ENCODE measurements at places on chromosomes 3 and 15.
A peak's percentile ranks its signal among the peaks of the same experiment; 100 is the strongest.

DNA sequence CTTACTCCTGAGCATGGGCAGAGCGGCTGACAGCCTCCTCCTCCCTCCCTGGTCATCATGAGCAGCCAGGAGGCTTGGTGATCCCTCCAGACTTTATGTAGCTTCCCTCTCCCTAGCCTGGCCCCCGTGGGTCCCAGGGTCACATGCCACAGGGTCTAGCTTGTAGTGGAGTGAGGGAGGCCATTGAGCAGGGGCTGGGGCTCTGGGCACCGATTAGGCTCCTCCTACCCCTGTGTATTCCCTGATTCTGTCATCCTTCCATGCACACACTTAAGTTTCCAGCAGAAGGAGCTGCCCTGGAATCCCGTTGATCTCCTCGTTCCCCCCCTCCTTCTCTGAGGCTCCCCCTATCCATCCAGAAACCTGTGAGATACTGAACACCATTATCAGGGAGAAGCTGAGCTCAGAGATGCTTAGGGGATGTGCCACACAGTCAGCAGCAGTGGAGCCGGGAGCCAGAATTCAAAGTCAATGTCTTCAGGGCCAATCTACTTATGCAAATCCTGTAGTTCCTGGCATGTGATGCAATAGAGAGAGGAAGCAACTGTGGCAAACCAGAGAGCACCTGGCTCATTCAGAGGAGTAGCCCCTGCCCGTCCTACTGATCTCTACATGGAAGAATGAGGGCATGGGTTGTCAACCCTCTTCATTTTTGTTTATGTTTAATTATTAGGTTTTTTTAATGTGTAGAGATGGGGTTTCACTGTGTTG, 17.2 kb downstream of the CCDC33 start:
- DNase-seq: no peak

GRCh38 chr3:13420831-13421765, 976 bp upstream of the NUP210 start:
- peak; percentile 40 for DNase-seq

DNA sequence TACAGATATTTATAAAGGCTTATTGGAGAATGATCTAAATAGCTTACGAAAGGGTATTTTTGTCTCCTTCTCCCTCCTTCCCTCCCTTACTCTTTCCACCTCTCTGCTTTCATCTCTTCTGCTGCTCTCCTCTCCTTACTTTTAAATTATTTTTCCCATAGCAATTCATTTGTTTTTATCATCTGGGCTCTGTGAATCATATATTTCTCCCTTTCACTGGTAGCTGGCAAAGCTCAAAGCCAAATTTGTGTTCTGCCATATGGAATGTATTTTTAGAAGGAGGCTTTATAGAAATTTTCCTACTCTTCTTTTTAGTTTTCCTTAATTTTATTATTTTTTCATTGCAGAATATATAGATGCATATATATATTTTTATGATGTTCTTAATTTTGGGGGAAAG, 385.8 kb downstream of the C3orf38 start:
- no peak for DNase-seq

- no peak for DNase-seq
Measured at GRCh38 chr15:37771465-37771864, 163.0 kb upstream of the TMCO5A start.

GRCh38 chr3:143677430-143677829, 170.8 kb downstream of the SLC9A9 start:
- DNase-seq: no peak

DNA sequence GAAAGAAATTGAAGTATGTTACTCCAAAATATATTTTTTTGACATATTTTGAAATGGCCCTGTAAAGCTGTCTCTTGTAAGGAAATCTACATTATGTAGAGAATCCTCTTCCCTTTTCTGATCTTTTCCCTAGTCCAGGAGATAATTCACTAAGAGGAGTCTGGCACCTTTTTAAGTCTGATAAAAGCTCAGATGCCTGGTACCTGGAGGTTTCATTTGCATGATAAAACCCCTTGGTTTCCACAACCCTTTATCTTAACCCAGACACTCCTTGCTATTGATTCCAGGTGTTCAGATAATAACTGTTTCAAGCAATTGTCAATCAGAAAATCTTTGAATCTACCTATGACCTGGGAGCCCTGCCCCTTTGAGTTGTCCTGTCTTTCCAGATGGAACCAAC, 26.5 kb downstream of the FGF12 start:
- DNase-seq: no peak

GRCh38 chr3:73786321-73786807, 161.6 kb upstream of the PDZRN3 start:
- no peak for DNase-seq

- no peak for DNase-seq
Measured at GRCh38 chr3:183634707-183635106, 716 bp upstream of the KLHL24 start.

- no peak for DNase-seq
Measured at GRCh38 chr3:101842245-101842934, 6.9 kb upstream of the NFKBIZ start.

DNA sequence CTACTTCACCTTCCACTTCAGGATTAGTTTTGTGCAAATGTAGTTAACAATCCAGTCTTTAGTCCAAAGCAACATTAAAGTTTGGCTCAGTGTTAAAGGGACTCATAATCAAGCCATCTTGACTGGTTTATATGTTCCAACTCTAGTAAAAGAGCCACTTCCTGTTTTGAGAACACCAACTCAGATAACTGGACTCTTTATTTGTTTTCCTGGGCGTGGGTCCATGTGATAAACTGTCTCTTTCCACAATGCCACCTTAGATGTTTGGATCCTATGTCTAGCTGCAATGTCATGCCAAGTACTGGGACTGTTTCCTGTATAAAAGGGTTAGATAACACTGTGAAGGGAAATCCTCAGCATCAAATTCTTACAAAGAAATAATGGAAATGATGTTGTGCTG, 545.0 kb downstream of the PYDC2 start:
- DNase-seq: no peak

DNA sequence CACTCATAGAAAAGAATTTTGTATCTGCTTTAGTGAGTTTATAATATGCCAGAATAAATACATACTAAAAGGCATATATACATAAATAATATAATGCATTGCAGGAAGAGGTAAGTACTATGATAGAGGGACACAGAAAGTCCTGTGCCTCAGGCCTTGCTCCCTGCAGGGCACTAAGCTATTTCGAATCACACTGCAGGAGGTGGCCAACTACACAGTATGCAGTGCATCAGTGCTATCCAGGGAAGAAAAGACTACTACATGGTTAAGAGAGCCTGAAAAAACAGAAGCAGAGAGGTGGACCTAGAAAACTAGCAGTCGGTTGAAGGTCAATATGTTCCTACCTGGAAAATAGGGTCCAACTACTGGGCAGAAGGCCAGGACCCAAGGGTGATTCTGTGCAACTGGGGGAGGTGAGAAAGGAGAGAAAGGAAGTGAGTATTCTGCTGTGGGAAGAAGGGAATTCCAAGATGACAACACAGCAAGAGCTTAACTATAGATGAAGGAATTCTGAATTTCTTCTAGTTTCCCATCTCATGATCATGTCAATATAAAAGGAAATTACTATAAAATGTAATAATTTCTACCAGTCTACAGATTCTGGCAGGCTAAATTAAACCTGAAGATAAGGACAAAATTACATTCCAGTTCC, 218.0 kb downstream of the ZBTB20 start:
- no peak for DNase-seq

GRCh38 chr3:137815251-137815650, 51.1 kb downstream of the SOX14 start:
- no peak for DNase-seq

DNA sequence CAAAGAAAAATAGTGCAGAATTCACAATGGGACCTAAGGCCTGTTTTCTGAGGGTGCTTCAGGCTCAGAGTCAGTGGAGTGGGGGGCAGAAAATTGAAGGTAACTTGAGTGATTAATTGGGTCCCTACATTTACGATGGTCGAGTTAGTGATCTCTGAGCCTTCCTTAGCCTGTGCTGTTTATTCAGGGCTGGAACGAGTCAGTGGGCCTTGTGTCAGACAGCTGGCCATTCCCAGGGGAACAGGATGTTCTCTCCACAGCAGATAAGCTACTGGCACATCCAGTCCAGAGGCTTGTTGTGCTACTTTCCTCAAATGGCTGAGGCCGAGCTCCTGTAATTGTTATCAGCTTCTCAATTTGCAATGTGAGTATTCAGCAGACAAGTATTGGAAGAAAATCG, 29.2 kb upstream of the CNTN3 start:
- DNase-seq: no peak

GRCh38 chr15:63089260-63090043, 32.2 kb upstream of the LACTB start:
- no peak for DNase-seq

- DNase-seq: no peak
Measured at GRCh38 chr3:31232055-31233025, 300.4 kb upstream of the STT3B start.

DNA sequence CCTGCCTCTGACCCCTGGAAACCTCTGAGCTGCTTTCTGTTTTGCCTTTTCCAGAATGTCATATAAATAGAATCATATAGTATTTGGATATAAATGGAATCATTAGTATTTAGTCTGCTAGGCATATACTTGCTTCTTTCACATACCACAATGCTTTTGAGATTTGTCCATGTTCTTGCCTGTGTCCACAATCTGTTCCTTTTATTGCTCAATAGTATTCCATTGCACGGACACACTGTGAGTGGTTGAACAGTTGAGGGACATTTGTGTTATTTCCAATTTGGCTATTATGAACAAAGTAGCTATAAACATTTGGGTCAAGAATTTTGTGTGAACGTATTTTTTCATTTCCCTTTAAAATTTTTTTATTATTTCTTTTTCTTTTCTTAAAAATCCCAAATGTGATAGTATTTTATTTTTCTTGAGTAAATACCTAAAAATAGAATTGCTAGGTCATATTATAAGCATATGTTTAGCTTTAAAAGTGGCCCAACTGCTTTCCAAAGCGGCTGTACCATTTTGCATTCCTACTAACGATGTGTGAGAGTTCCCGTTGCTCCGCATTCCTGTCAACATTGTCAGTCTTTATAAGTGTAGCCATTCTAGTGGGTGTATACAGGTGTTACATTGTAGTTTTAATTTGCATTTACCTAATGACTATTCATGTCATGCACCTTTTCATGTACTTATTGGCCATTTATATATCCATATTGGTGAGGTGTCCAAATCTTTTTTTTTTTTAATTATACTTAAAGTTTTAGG, 26.5 kb downstream of the WDR53 start:
- DNase-seq: no peak

- no peak for DNase-seq
Measured at GRCh38 chr15:84804005-84804900, 12.9 kb upstream of the ALPK3 start.

DNA sequence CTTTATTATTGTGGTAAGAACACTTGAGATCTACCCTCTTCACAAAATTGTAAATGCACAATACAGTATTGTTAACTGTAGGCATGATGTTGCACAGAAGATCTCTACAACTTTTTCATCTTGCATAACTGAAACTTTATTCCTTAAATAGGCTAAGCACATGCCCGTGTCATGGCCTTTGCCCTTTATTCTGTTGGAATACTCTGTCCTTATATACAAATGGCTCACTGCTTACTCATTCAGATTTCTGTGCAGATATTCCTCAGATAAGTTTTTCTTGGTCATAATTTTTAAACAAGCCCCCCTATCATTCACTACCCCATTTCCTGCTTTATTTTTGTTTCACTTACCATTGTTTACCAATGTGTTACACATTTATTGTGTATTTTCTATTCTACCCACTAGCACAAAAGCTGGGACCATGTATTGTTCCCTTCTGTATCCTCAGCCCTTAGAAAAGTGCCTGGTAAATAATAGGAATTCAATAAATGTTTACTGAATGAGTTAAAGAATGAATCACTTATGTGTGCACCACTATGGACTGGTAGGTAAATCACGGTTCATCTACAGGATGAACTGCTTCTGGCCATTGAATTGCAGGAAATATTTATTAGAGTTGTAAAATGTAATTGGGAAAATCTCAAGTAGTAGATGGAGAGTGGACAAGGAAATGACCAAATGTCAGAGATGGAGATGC, 151.0 kb downstream of the CPNE4 start:
- no peak for DNase-seq

- no peak for DNase-seq
Measured at GRCh38 chr3:52381623-52382022, 63.3 kb downstream of the SEMA3G start.

DNA sequence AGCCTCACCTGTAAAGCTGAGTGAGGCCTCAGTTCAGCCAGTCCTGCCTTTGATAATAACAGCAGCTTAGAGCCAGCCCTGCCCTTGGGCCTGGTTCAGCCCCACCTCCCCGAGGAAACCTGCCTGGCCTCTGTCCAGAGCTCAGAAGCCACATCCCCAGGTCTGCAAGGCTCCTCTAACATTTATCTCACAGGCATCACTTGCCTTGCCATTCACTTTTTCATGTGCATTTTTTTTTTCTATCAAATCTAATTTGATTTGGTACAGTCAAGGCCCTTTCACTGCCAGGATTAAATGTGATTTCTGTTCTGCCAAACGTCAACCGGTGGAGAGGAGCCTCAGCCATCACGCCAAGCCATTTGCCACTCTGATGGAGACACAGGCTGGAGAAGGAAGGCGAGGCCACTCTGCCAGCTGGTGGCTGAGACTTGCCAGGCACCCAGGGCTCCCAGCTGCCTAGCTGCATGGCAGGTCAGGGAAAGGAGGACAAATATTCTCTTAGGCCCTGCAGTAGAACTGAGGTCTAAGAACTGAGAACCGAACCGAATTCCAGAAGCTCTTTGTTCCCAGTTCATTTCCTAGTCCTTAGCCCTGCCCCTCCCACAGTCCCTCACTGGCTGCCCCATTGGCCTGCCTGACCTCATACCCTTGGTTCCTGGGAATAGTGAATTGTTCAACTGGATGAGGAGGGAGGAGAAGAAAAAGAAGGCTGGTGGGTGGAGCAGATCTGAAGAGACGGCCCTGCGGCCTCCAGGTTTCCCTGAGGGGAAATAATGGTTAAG, 76.4 kb downstream of the SPSB4 start:
- DNase-seq: no peak

DNA sequence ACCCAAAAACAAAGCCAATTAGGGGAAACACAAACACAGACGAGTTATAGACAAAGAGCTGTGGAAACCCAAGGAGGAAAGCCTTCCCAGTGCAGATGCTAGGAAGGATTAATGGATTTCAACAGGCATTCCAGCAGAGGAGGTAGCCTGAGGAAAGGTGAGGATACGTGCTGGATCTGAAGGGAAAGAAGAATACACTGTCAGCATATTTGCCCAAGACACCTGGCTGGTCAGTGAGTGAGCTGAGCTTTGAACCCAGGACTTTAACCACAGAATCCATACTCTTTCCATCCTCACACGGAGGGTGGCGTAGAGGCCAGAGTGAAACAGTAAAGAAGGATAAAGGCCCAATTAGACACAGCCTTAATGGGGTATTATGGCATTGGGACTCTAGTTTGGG, 9.1 kb upstream of the BFSP2 start:
- no peak for DNase-seq

GRCh38 chr3:76096836-76097588, 311.7 kb upstream of the ZNF717 start:
- DNase-seq: no peak

DNA sequence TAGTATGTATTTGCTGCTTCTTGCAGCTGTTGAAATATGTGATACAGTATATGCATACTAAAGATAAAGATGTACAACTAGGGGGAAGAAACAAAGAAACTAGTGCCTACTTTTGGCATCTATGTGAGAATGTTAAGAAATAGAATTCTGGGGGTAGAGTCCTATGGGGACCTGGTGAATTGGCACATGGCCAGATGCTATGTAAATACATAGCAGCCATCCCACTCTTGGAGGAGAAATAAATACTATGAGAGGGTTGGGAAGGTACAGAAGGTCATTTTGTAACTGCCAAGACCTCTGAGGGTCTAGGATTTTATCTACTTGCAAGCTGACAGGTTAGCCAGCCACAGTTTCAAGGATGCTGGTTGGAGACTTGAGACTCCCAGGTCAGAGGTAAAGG, 298.3 kb upstream of the TBL1XR1 start:
- DNase-seq: no peak

- DNase-seq: no peak
Measured at GRCh38 chr15:66842710-66843441, 140.8 kb downstream of the SMAD6 start.

All from stimulated activated CD8-positive, alpha-beta memory T cell treated with anti-CD3 and anti-CD28 coated beads, Interleukin-7, amount 100 ng/mL, for 24 hours (primary cell).